ENCODE measurements at places on chromosomes 3 and 15.

DNA sequence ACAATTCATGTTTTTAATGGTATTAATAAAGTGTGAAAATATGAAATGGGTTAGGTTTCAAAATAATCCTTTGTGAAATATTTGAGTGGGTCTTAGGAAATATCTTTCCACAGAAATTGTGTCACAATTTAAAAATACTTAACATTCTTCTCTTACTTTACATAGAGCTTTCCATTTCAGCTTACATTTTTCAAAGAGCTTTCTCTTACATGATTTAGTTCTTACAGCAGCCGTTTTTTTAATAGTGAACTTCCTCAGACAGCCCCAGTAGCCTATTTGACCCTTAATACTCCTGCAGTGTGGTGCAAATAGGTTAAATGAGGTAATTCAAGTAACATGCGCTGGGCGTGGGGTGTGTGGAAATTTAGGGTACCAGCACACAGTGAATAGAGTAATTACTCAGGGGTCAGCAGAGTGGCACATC is 21.8 kb downstream of the P2RY12 start:
- H3K4me3 ChIP-seq: no peak overlapping the region
- peaks cover 44% of the 10 kb centered on the region for H3K36me3 ChIP-seq
- no peak for DNase-seq
- no peak overlapping the region for H3K27ac ChIP-seq

DNA sequence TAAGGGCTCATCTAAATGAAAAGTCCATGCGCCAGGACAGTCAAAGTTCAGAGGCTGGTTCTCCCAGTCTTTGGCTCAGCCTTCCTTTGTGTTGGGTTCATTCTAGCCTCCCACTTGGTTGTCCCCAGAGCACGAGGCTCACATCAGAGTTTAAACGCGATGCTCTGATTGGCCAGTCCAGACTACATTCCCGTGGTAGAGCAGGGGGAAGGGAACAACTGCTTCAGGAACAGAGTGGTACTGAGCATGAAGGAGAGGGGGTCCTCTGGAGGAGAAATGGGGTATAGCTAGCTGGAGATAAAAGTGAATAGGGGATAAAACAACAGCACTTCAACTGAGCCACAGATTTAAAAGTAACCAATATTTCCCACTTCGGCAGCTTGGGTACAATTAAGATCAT is 32.2 kb downstream of the ANAPC13 start:
- H3K36me3 ChIP-seq: no peaks in the 10 kb centered on the region
- peaks cover 17% of the 10 kb centered on the region for H3K4me1 ChIP-seq
- H3K4me3 ChIP-seq: no peak overlapping the region
- H3K27ac ChIP-seq: no peak overlapping the region
- no peak for DNase-seq
- peaks cover 20% of the 10 kb centered on the region for H3K27me3 ChIP-seq

DNA sequence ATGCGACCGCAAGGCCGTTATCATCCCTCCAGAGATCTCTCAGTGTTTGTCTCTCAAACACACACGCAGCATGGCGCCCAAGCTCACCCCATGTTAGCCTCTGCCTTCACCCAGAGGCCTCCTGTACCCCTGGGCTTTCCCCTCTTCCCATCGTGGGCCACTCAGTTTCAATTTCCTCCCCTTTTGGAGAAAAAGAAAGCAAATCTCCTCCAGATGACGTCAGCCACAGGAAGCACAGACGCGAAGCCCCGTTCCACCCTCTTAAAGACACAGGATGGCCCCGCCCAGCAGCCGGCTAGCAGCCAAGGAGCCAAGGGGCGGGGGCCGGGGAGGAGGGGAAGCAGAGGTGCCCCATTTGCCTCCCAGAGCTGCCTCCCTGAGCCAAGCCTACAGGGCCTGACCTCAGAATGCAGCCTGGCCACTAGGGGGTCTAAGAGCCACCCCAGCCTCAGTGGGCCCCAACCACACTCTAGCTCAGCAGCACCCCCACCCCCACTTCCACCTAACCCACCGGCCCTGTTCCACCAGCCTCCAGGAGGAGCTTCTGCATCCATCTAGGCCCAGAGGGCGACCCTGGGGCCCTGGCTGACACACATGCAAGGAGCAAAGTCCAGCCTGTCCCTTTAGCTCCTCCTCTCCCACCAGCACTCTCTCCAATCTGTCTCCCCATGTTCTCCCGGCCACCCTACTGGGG is 26.5 kb downstream of the ATRIP start:
- H3K27ac ChIP-seq: peak overlapping the region; percentile 100
- H3K27me3 ChIP-seq: no peaks in the 10 kb centered on the region
- peaks cover 5% of the 10 kb centered on the region for H3K36me3 ChIP-seq
- peaks cover 35% of the 10 kb centered on the region for H3K4me1 ChIP-seq
- DNase-seq: peak; percentile 92
- H3K4me3 ChIP-seq: peak overlapping the region; percentile 94

DNA sequence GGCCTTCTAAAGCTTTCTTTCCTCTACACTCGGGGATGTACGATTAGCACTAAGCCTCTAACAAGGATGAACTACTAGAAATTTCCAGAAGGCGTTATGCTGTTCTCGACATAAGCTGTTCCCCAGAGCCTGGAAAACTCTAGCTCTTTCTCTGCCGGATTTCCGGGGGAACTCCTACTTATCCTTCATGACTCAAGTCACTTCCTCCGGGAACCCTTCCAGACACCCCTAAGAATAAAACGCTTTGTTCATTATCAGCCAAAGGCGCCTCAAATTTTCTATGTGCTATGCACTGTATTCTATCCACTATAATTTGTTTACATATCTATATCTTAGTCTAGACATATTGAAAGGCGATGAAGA is 455 bp upstream of the SNAP23 start:
- DNase-seq: no peak
- H3K4me1 ChIP-seq: peaks cover 49% of the 10 kb centered on the region
- peak overlapping the region; percentile 98 for H3K4me3 ChIP-seq
- H3K27me3 ChIP-seq: peaks cover 7% of the 10 kb centered on the region
- peak overlapping the region; percentile 98 for H3K27ac ChIP-seq

DNA sequence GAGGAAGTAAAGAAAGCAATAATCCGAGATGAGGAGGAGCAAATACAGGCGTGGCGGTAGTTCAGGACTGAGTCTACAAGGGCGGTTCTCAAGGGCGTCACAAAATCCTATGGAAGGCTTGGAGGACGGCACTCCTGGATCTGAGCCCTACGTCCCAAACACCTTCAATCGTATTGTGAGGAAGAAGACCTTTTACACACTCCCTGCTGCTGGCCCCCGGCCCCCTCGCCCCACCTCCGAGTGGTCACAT is 747 bp downstream of the PLD1 start:
- peaks cover 11% of the 10 kb centered on the region for H3K4me1 ChIP-seq
- peaks cover 46% of the 10 kb centered on the region for H3K27me3 ChIP-seq
- H3K4me3 ChIP-seq: peak overlapping the region; percentile 88
- H3K36me3 ChIP-seq: peaks cover 3% of the 10 kb centered on the region

- no peak overlapping the region for H3K27ac ChIP-seq
- H3K36me3 ChIP-seq: peaks cover 16% of the 10 kb centered on the region
- H3K4me1 ChIP-seq: peaks cover 11% of the 10 kb centered on the region
- H3K27me3 ChIP-seq: peaks cover 11% of the 10 kb centered on the region
- no peak overlapping the region for H3K4me3 ChIP-seq
- DNase-seq: no peak
Observed at GRCh38 chr3:33003308-33003707, 51.9 kb downstream of the CCR4 start.

- no peak for DNase-seq
- peaks cover 19% of the 10 kb centered on the region for H3K36me3 ChIP-seq
- H3K27ac ChIP-seq: no peak overlapping the region
- no peak overlapping the region for H3K4me3 ChIP-seq
Observed at GRCh38 chr3:141237701-141238521, 6.3 kb downstream of the PXYLP1 start.

DNA sequence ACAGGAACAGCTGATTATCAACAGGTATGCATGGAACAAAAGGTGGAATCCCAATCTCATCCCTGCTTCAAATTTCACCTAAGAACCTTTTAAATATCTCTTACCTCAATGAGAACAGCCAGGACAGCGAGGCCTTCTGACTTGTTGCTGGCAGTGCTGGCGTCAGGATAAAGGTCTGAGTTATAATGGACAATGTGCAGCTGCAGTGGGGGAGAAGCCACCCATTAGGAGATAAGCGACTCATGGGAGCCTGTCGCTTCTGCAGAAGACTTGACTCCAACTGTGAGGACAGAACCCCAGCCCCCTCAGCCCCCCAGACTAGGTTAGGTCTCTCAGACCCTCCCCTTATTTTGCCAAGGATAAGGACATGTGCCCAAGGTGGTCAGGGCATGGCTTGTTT is 39.7 kb downstream of the CA12 start:
- no peak for DNase-seq
- H3K4me1 ChIP-seq: peaks cover 28% of the 10 kb centered on the region
- H3K36me3 ChIP-seq: peaks cover 42% of the 10 kb centered on the region
- H3K4me3 ChIP-seq: no peak overlapping the region
- H3K27me3 ChIP-seq: peaks cover 26% of the 10 kb centered on the region

DNA sequence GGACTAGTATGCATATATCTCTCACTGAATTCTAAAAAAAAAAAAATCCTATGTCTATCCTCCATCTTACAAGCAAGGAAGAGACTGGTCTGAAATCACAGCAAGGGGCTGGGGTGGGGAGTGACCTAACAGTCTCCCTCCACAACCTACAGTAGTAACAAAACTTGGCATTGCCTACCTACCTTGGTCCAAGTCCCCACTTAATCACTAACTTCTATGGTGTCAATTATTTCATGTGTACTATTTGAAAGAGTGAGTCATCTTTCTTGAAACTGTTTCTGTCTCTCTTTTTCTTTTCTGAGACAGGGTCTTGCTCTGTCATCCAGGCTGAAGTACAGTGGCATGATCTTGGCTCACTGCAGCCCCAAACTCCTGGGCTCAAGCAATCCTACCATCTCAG is 36.8 kb downstream of the CHAC1 start:
- DNase-seq: no peak
- H3K4me1 ChIP-seq: no peaks in the 10 kb centered on the region
- no peaks in the 10 kb centered on the region for H3K27me3 ChIP-seq
- H3K4me3 ChIP-seq: no peak overlapping the region
- no peak overlapping the region for H3K27ac ChIP-seq

DNA sequence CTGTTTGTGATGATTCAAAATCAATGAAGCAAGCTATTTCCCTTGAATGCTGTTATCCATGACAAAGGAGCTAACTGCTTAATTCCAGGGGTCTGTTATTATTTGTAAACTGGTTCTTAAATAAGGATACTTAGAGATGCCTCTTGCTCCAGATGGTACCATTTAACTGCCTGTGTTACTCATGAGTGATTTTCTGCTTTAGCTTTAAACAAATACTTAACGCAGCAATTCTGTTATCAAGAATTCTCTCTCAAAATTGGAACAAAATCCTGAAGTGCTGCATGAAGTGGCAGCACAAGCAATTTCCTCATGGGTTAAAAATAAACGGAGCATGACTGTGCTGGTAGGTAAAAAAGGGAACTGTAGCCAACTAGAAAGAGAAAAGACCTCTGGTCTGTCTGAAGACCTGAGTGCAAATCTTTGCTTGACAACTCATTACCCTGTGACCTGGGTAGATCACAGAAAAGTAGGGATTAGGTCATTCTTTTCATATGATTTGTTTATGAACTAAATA is 62.5 kb upstream of the GBE1 start:
- no peak for DNase-seq
- peak overlapping the region; percentile 61 for H3K27ac ChIP-seq
- H3K36me3 ChIP-seq: no peaks in the 10 kb centered on the region
- no peak overlapping the region for H3K4me3 ChIP-seq
- peaks cover 9% of the 10 kb centered on the region for H3K4me1 ChIP-seq

Data from nephron progenitor cell (in vitro differentiated cells).